ENCODE measurements at places on chromosomes 11 and 22. TPM values are rescaled to one million over a fixed set of nuclear protein-coding genes. Genes with fewer than 3 reads are reported as not detected.

GRCh38 chr11:121634889-121635288, 182.1 kb upstream of the SORL1-AS1 start:
- DNase-seq, result no peak

GRCh38 chr11:66022401-66023185, 3.7 kb downstream of the CATSPER1 start:
- peak; percentile 85 for DNase-seq

- no peak for DNase-seq
Measured at GRCh38 chr11:696955-697491, 1.4 kb downstream of the TMEM80 start.

DNA sequence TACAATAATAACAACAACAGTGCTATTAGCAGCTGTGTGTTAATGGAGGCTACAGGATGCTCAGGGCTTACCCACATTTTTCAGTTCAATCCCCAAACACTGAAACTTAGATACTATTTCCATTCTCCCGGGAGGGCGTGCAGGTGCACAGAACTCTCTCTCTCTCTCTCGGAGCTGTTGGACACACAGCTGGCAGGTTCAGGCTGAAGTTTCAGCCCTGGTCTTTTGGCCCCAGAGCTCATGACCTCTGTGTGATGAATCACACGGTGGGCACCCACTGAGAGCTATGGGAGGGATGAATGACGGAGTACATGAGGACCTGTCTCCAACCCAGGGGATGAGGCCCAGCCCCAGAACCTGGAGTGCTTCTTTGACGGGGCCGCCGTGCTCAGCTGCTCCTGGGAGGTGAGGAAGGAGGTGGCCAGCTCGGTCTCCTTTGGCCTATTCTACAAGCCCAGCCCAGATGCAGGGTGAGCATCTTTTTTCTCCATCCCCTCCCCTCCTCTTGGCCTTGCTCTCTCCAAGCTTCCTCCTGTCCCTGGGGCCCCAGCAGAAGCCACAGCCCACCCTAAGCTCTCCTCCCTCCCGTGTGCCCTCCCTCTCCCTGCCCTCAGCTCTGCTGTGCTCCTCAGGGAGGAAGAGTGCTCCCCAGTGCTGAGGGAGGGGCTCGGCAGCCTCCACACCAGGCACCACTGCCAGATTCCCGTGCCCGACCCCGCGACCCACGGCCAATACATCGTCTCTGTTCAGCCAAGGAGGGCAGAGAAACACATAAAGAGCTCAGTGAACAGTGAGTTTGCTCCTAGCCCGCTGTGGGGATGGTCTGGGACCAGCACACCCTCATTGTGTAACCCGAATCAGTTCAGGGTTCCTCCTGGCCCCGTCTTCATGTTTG, 16.9 kb downstream of the CSF2RB start:
- DNase-seq, result no peak

DNA sequence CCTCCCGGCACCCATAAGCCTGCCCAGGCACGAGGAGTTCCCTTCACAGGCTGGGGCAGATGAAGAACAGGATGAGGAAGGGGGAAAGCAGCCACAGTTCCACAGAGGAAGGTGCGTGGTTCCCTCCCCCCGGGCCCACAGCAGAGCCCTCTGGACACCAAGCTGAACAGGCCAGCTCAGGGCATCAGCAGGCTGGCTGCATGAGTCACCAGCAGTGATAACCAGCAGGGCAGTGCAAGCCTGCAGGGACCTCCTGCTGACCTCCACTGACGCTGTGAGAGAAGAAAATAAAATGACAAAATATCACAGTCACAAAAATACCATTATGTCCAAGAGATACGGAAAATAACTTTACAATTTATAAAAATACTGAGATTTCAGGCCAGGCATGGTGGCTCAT, 11.5 kb downstream of the RTL6 start:
- no peak for DNase-seq

DNA sequence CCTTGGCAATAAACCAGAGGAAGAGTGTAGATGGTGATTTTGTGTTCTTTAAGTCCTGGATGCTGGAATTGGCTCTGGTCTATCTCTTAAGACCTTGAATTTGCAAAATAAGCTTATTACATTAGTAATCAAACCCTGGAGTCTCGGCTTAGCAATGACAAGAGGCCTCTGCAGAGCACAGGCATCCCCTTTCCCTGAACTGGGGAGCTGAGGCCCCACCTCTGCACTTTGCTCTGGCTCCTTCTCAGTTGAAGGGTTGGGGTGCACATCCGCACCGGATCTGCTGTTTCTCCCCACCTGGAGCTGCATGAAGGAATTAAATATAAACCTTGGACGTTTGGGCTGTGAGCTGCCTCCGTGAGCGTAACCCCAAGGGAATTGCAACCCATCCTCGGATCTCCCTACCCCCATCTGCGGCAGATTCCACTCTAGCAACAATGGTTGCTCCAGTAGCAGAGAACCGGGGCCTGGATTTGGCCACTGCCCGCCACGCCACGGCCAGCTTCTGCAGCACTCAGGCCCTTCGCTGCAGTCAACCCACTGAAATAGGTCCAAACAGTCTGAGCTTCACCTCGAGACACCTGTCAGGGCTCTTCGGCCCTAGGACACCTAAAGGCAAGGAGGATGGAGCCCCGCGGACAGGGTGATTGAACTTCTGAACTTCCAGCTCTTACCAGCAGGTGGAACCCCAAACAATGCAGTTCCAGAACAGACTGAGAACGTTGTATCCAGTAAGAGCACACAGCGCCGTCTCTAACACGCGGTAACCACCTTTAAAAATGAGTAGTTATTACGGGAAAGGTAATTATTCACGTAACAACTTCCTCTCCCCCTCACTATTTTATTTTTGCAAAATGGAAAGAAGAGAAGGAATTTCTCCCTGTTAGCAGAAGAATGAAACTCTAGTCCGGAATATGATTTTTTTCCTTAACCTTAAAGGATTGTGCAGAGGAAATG, 54.8 kb upstream of the CAPRIN1 start:
- peak; percentile 48 for DNase-seq

DNA sequence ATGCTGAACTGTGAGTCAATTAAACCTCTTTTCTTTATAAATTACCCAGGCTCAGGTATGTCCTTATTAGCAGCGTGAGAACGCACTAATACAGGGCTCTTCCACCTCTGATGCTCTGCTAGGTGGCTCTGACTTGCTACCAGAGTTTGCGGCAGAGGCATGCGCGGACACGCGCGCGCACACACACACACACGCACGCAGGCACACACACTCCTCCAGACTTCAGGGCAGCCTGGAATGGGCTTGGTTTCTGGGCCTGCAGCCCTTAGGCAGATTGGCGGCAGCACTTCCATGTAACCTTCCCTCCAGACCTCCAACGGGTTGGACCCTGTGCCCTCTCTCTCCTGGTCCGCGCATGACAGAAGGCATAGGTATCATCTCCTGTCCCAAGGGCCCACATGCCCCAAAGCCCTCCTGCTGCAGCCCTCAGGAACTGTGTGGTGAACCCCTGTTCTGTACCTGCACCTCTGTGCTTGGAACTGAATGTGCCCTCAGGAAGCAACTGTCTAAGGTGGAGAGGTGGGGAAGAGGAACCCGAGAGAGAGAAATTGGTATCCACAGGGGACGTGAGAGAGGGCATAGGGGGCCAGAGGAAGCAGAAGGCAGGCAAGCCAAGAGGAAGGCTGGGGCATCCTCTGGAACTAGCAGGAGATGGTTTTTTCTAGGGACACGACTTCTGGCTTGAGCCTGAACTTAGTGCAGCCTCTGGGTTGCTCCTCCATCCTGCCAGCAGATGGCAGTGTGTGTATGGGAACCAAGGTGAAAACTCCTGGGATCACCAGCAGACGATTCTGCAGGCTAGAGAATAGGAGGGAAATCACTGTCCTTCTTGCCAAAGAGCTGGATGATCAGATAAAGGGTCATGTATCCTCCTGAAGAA, 23.4 kb upstream of the RIC3 start:
- DNase-seq, result no peak

GRCh38 chr11:115060840-115061239, 382.5 kb downstream of the NXPE2 start:
- no peak for DNase-seq

DNA sequence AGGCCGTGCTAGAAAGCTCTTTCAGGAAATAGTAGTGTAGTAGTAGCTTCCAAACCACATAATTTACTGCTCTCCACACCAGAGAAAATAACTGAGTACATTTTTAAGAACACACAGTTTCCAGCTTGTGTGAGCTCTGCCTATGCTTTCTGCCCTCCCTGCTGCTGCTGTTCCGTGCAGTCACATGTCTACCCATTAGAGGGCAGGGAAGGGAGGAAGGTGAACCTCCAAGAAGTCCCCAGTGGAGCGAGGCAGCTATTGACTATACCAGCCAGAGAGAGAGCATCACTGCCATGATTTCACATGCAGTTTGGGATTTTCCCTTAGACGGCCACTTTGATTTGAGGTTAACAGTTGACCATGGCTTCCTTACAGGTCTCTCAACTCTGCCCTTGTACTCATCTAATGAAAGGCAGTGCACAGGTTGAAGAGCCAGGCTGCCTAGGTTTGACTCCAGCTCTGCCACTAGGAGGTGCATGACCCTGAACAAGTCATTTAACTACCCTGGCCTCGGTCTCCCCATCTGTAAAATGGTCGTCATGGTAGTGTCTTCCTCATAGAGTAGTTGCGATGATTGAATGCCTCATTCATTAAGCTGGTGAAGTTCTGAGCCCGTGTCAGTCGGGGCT, 19.7 kb upstream of the CTTN start:
- no peak for DNase-seq

DNA sequence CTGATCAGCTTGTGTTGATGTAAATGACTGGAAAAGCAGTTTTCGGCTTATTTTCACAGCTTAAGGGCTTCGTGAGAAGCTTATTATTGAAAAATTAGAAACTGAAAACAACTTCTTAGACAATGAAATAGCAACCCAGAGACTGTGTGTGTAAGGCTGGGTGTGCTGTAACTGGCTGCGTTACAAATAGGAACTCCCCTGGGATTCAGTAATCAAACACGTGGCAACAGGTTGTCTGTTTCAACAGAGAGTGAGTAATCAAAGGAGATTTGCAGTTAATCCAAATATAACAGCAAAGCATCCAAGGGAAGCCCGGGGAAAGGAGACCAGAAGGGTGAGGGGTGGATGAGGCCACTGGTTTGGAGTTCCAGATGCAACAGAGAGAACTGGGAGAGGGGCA, 19.2 kb downstream of the NTM start:
- no peak for DNase-seq

DNA sequence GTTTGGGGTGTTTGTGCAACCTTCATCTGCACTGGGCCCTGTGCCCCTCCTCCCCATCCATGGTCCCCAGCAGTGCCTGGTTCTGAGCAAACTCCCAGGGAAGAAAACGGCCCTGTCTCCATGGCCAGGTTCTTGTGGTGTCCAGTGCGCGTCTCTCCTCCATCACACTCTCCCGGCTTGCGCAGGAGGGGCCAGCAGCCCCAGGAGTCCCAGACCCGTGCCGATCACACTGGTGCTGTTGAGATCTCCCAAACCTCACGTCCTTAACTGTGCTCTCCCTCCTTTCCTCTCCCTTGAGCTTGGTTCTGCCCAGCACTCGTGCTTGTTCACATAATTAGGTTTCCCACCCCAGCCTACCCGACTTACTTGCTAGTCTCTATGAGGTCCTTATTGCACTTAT, 10.9 kb upstream of the GRK2 start:
- DNase-seq, result no peak

DNA sequence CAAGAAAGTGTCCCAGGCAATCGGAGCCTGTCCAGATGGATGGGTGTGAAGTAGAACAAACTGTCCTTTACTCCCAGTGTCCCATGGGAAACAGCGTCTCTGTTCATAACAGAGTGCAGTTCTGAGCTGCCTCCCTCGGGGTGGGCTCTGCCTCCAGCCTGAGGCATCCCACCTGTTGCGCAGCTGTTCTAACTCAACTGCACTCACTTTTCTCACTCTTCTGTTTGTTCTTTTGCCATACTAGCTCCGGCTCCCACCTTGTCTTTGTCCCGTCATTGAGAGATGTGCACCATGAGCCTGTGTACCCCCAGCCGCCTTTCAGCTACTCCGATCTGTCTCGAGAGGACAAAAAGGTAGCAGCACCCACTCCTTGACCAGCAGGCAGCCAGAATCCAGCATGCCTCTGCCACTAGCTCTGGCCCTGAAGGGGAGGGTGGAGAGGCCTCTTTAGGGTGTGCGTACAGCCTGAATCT, 20.7 kb upstream of the CDC42EP2 start:
- DNase-seq, result no peak

GRCh38 chr11:33021501-33021900, 5.8 kb downstream of the DEPDC7 start:
- no peak for DNase-seq

DNA sequence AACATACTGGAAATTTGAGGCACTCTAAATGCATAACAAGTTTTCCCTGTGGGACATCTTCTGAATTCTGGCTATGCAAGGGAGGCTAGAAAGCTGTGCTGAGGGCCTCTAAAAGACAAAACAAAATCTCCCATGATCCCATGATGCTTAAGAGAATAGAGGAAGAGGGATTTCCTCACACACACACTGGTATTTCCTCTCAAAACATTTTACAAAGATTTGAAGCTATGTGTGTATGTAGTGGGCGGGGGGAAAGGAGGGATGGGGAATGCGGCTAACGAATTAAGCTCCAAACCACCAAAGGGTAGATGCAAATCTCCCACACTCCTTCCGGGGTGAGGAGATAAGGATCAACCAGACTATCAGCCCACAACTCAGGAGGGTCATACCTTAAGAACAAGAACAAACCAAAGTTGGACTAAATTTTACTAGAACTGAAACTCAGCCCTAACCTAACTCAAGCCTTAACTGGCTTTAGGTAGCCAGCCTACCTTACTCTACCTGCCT, 6.0 kb downstream of the OR2AT4 start:
- no peak for DNase-seq

DNA sequence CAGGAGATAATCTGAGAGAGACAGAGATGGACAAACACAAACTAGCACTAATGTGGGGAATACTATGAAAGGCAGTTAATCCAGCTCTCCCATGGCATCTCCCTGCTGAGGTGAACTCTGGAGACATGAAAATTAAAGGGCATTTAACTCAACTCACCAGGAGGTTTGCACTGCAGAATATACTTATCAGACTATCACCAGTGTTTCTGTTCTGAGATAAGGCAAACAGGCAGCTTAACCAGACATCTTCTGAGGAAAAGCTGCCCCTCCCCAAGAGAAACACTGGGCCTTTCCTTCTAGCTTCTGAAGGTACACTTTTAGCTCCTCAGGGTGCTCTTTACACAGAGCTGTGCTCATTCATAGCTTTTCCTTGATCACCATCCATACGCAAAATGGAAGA, 85.5 kb downstream of the AMBRA1 start:
- DNase-seq, result no peak

DNA sequence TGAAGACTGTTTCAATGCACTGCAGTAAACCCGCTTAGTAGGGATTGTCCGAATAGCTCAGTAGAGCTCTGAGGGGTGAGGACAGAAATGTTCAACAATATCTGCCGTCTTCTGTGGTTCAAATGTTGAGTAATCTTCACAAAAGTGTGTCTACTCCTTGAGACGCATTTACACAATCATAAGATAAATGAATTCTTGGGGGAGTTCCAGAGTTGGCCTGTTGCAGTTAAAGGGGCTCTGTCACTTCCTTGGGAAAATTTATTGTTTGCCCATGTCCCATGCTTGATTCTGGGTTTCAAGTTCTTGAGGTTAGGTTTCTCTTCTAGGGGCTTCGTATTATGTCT, 614 bp downstream of the ANO3 start:
- no peak for DNase-seq

Gene SLC22A24
- not detected for total RNA-seq

Gene OOSP3
- not detected for total RNA-seq

Gene KCNJ11
- 1.00 TPM for total RNA-seq

Gene ANAPC15
- total RNA-seq, result 22.0 TPM

Data from natural killer cell (primary cell).